COR-L47 (cell line): ENCODE measurements at places on chromosomes 6 and 20.

- no peak for DNase-seq
Measured at GRCh38 chr6:161104966-161105365, 113.4 kb downstream of the MAP3K4 start.

GRCh38 chr6:115932481-115932880 lies 128.2 kb downstream of the FRK start:
- DNase-seq: peak; percentile 42

DNA sequence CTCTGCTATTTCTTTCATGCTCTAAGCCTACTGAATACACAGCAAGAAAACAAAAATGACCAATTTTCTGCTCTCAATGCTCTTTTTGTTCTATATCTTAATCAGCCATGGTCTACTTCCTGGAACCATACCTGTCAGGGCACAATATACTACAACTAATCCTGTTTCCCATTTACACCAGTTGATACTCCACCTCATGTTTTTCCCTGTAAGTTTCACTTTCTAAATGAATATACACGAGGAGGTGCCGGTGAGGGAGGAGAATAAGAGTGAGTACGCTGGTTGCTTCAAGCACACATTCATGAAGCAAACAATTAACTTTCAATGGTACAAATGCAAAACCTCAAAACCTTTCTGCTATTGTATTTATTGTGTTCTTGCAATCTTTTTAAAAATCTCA lies 443.1 kb upstream of the ID4 start:
- DNase-seq: no peak

DNA sequence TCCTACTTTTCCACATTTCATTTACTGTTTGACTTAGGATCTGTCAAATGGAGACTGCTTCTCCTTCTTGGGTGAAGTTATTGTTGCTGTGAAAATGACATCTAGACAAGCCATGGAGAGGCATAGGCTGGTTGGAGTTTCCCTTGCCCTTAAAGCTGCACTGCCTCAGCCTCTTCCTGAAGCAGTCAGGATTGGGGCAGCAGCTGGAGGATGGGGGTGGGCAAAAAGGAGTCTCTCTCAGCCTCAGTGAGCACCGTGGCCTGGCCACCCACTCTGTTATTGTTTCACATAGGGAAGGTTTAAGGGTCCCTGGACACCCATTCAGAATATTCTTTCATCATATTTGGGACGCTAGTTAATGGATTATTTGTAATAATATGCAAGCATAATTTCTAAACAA lies 7.7 kb upstream of the ZBTB24 start:
- DNase-seq: no peak
